ENCODE measurements at places on chromosomes 3 and 15. TPM values are rescaled to one million over a fixed set of nuclear protein-coding genes. Genes with fewer than 3 reads are reported as not detected.

KBTBD12 gene
- total RNA-seq = 0.05 TPM

XYLB gene
- 45.8 TPM for total RNA-seq

GOLGA6L2 gene
- total RNA-seq = not detected

RTP3 gene
- 28.6 TPM for total RNA-seq

ARNT2 gene
- total RNA-seq = 0.45 TPM

KCNAB1 gene
- 0.23 TPM for total RNA-seq

SOX14 gene
- total RNA-seq = not detected

FEZF2 gene
- total RNA-seq = not detected

SNX1 gene
- 66.2 TPM for total RNA-seq

CFAP100 gene
- total RNA-seq = not detected

ATP6V1A gene
- 48.8 TPM for total RNA-seq

THSD4 gene
- total RNA-seq = 19.5 TPM

VWA5B2 gene
- 0.75 TPM for total RNA-seq

ACKR4 gene
- total RNA-seq = not detected

C2CD4B gene
- 0.75 TPM for total RNA-seq

NEIL1 gene
- 43.2 TPM for total RNA-seq

GOLGA6B gene
- total RNA-seq = 1.4 TPM

ARHGEF26 gene
- 26.3 TPM for total RNA-seq

CTXN2 gene
- total RNA-seq = not detected

PRR23A gene
- not detected for total RNA-seq

AMT gene
- 46.8 TPM for total RNA-seq

ISL2 gene
- not detected for total RNA-seq

SYNPR gene
- total RNA-seq = not detected

HRG gene
- total RNA-seq = 324 TPM
